ENCODE measurements at places on chromosomes 7 and 10.

DNA sequence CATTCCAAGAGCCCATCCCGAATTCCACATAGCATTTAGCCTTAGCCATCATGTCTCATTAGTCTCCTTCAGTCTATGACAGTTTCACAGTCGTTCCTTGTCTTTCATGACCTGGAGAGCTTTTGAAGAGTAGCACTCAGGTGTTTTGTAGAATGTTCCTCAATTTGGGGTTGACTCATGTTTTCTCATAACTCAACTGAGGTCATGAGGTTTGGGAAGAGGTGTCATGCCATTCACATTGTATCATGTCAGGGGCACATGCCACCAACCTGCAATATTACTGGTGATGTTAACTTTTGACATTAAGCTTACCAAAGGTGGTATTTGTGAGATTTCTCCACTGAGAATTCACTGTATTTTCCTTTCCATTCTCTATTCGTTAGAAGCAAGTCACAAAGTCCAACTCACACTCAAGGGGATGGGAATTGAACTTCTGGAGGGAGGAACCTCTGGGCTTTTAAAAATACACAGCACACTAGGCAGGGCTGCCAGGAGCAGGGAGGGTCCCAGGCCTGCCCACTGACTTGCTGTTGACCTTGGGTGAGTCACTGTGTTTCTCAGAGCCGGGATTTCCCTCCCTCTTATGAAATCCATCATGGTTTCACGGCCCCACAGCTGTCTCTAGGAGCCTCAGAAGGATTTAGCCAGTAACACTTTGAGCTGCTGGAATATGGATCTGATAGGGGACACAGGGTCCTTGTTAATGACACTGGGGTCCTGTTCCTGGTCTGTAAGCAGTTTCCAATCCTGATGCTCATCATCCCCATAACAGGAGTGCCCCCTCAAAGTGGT, 74.4 kb upstream of the TCF7L2 start:
- DNase-seq: no peak

DNA sequence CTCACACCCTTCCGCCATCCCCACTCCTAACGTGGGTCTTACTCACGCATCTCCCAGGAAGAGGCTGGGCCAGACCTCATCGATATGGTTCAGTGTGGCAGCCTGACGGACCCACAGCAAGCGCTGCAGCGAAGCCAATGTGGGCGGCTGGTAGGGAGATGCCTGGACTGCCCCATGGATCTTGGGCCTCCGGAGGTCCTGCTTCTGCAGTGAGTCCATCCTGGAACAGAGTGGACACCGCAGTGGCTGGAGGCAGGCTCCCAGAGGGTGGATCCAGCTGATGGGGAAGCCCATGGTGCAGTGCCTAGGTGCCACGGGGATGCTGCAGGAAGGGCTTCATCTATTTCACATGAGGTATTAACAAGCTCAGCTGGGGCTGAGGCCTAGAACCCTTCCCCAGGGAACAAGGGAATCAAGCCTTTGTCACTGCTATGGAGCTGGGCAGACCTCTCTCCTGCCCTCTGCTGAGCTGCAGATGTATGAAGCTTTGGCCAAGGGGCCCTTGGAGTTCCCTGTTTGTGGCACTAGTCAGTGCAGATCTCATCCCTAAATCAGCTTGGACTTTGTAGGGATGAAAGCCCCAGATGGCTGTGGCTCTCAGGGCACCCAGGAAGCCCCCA, 13.7 kb upstream of the SAMD8 start:
- no peak for DNase-seq

GRCh38 chr7:43650457-43651052, 67.6 kb downstream of the STK17A start:
- DNase-seq: no peak

DNA sequence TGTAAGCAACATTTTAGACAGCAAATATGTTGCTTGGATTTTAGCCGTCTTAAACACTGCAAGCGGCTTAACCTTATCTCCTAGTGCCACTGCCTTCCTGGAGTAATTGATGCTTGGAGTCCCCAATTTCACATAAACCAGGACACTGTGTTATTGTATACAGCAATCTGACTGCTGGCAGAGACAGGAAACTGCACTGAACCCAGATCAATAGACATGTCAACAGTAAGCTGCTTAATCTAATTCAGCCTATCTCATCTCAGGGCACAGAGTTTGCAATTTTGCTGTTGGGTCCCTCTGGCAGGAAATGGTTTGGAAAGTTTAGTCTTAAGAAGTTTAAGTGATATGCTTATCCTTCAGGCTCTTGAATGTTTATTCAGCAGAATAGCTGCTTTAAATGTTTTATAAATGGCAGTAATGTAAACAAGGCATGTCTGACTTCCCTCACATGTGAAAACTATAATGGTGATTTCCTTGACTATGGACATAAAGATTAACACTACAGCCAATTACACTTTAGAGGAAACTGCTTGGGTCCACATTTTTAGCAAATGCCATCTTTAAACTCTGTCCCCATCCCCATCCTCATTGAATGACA, 598.6 kb downstream of the PARD3 start:
- no peak for DNase-seq

GRCh38 chr10:96261930-96262329, 9.4 kb downstream of the BLNK start:
- no peak for DNase-seq

DNA sequence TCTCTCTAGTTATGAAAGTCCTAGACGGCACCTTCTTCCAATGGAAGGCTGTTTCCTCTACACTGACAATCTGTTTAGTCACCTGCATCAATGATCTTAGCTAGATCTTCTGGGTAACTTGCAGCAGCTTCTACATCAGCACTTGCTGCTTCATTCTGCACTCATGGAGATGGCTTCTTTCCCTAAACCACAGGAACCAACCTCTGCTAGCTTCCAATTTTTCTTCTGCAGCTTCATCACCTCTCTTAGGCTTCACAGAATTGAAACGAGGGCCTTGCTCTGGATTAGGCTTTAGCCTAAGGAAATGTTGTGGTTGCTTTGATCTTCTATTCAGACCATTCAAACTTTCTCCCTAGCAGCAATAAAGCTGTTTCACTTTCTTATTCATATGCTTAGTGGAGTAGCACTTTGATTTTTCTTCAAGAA, 24.6 kb downstream of the NAMPT start:
- no peak for DNase-seq

- no peak for DNase-seq
These were observed 6.1 kb upstream of the COA1 start for GRCh38 chr7:43735403-43735801.

GRCh38 chr7:92141161-92141560, 6.9 kb upstream of the CYP51A1 start:
- no peak for DNase-seq

DNA sequence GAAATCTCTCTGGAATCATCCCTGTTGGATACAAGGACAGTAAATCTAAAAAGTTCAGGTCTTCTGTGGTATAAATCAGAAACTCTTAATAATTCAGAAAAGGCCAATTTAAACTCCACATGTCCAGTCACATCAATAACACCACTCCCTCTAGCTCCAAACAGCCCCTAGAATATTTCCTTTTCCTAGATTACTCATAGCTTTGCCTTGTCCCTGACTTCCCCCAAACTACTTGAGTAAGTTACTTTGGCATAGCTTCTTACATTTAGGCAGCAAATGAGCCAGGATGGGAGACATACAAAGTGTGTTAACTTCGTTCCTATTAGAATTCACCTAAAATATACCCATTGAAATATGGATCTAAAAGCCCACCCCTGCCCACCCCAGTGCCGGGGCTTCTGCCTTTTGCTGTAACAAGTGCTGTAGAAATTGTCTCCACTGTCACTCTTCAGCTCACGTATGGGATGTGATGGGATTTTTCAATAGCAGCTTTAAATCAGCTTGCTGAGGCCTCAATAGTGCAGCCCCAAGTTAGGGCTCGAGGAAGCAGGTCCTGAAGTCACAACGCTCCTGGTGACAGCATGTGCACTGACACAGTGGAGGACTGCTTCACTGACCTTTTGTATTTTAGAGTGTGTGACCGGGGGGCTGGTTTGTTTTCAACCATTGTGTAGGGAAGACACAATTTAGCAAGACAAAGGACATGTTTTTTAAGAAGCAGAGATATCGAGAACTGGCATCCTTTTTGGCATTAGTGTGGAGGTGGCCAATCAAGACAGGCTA, 218.2 kb upstream of the KMT2E start:
- DNase-seq: no peak

- no peak for DNase-seq
These were observed 21.0 kb downstream of the PWWP2B start for GRCh38 chr10:132417957-132418441.

DNA sequence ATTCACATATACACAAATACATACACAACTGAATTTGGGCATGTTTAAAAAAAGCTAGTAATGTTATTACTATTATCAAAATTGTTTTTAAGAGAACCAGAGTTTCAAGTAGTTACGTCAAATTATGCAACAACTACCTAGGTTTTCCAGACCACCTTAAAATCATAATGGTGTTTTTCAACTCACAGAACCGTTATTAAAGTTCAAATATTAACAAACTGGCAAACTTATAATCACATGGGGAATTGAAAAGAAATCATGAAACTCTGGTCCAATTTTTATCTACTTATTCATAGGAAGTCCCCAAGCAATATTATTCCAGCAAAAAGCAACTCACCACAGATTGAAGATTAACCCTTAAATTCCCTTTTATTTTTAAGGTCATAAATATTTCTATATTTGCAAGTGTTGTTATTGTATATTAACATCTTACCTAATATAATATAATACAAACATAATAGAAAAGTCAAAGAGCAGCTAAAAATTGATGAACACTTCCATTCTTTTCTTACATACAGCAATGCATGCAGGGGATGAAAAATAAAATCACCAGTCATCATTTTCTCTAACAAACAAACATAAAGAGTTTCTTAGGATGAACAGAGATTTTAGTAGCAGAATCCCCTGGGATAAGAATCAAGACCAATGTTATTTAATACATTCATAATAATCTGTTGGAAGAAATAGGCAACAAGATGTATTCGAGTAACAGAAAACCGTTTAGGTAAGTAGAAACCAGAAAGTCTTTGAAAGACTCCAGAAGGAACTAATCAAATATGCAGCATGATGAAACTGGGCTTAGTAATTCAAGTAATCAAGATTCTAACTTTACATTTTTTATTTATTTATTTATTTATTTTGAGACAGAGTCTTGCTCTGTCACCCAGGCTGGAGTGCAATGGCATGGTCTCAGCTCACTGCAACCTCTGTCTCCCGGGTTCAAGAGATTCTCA, 391.1 kb downstream of the PARD3 start:
- no peak for DNase-seq

DNA sequence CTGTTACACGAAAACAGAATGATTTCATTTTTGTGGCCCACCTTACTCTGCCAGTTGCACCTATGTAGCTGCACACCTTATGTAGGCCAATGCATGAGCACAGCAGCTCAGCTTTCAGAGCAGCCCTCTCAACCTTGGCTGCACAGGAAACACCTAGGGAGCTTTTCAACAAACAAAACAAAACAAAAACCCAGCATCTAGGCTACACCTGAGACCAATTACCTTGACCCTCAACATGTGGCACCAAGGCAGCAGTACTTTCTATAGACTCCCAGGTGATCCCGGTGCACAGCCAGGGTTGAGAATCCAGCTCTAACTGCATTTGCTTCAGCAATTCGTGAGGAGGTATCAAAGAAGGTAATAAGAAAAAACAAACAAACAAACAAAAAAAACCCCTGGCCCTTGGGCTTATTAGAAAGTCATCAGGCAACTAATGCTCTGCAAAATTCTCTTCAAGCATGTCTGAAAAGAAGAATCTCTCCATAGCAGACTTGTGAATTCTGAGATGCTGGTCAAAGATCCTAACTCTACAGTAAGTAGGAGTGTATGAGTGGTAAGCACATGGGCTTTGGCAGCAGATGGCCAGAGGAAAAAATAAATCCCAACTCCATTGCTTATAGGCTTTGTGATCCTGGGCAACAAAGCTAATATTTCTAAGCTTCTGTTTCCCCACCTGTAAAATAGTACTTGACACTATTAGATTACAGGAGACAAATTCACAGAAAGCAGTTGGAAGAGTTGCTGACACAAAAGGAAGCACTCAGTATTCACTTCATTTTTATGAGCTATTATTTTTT, 113.4 kb upstream of the NOBOX start:
- no peak for DNase-seq

DNA sequence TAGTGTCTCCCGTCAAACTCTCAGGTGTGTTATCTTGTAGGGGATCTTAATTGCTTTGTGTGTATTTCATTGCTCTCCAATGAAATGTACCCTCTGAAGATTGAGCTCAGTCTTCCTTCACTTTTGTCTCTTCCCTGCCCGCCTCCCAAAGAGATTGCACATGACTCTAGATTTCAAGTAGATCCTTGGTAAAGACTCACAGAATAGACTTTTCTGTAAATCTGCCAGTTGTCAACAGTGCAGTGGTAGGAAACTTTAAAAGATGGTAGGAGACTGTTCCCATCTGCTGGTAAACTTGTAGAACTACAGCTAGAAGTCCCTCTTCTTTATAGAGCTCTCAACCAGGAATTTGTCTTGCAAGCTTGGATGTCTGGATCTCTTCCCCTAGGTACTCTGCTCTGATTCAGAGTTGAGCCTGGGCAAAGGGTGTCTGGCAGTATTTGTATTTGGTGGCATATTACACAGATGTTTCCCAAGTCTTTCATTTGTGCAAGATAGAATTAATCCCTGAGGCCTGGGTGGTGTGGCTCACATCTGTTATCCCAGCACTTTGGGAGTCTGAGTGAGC, 9.6 kb downstream of the CCL26 start:
- DNase-seq: no peak

DNA sequence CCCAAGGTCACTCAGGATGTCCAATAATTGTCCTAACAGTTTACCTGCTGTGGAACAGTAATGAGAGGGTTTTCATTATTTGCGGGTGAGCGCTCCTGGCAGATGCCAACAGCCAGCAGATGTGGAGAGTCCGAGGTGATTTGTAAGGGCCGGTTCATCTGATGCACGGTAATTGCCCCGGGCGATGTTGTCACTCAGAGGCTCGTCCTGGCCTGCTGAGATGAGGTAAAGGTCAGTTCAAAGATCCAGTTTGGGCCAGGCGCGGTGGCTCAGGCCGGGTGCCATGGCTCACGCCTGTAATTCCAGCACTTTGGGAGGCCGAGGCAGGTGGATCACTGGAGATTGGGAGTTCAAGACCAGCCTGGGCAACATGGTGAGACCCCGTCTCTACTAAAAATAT, 16.9 kb downstream of the LHPP start:
- DNase-seq: no peak

DNA sequence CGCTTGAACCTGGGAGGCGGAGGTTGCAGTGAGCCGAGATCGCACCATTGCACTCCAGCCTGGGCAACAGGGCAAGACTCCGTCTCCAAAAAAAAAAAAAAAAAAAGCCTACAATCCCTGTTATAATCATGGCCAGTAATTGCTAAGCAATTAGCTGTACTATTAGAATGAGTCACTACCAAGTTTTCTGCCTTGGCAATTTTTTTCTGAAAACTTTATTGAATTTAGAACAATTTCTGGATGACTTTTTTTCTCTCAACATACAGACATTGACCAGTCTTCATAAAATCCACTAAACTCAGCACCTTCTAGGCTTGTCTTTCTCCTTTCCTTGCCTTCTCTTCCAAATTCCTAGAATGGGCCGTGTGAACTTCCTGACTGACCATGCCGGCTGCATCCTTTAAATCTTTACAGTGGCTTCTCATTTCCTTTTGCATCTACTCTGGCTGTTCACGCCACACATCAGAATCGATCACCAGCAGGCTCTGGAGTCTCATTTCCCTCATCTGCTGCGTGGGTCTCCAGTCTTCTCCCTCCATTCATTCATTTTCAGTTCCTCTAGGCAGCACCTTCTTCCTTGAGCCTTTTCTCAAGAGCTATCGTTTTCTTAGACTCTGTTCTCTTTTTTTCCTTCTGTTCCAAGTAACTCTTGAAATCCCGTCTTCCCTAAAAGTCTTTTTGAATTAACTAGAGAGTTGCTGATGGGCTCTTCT, 107.9 kb downstream of the KAT6B start:
- DNase-seq: no peak

GRCh38 chr7:956031-956430, 1.6 kb upstream of the ADAP1 start:
- DNase-seq: no peak

All from stimulated activated CD4-positive, alpha-beta T cell treated with anti-CD3 and anti-CD28 coated beads, Interleukin-15, amount 100 ng/mL, for 1 hour (primary cell).